Pancreas (tissue), 10 donors: ENCODE measurements at places on chromosomes 5 and 9. TPM values are rescaled to one million over a fixed set of nuclear protein-coding genes. Genes with fewer than 3 reads are reported as not detected.

DNA sequence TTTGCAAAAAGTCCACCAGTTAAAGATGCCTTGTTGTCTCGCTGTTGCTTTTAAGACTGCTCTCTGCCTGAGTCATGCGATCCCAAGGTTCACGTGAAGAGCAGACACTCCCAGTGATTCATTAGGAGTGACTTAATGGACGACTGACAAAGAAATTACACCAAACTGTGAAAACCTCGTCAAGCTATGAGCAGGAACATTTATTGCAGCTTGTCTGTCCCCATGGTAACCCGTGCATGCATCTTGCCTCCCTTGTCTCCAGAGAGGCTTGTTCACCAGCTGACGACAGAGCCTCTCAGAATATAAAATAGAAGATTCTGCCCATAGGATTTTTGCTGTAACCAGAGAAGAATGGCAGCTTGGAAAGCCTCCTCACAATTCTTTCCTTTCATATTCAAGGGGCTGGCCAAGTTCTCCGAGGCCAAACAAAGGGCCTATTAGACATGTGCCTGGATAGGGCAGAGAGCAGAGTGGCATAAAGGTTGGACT lies 352.7 kb downstream of the SPOCK1 start:
- DNase-seq = no peak

GRCh38 chr5:96115147-96115807 lies 153.6 kb upstream of the ELL2 start:
- no peak for DNase-seq

- no peak for DNase-seq
Observed at GRCh38 chr5:79503794-79504495, 10.0 kb downstream of the HOMER1 start.

DNA sequence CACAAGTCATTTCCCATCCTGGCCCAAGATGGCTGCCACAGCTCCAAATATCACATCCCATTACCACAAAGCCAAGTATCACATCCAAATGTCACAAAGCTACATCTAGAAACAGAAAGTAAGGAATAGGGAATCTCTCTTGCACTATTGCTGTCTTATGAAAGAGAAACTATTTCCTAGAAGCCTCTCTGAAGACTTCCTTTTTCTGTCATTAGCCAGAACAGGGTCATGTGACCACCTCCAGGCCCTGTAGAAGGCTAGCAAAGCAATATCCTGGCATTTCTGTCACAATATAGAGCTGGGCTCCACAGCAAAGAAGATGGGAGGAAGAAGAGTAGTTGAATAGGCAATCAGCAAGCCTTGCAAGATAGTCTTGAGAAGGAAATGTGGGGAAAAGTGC lies 99.2 kb downstream of the SH3TC2 start:
- DNase-seq = no peak

GRCh38 chr9:23736293-23736692 lies 89.7 kb downstream of the ELAVL2 start:
- DNase-seq = no peak

DNA sequence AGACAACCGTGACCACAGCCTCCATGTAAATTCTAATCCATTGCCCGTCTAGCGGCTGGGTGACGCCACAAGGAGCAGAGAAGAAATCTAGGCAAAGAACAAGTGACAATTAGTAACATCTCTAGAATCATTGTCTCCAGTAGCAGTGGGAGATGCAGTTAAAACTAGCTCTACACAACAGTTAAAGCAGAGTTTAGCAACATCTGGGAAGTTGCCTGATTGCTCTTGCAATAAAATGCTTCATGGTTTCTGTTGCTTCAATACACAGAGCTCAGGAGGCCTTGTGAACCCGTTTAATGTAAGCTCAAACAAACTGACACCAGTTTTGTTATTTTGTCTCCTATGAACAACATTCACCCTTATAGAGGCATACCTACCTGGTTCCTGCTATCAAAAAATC lies 369.8 kb upstream of the PDE4D start:
- DNase-seq = no peak

DNA sequence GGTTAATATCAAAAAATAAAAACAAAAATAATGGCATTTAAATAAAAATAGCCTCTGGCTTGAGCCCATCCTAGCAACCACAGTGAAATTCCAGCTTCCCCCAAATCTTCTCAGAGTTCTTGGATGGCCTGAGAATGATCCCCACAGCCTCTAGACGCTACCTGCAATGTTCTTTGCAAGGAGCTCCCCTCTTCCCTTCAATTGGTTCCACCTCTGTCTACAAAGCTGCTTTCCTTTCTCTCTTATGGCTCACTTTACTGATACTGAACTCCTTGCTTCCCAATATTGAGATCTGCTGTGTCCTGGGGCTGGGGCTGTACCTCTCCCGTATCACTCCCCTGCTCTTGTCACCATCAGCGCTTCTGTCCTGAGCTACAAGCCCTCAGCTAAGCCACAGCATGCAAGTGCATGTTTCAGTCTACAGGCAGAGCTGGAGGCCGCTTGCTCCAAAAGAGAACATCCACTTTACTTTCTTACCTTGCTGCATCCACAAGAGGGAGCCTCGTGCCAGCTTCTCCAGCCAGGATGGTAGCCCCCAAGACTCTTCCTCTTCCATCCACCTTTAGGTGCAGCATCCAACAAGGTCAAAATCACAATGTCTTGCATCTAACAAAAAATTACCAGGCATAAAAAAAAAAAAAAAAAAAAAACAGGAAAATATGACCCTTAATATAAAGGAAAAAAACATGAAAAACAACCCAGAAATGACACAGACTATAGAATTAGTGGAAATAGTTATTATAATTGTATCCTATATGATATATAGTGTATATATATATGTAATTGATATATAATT lies 57.4 kb upstream of the PRSS3 start:
- DNase-seq = no peak

DNA sequence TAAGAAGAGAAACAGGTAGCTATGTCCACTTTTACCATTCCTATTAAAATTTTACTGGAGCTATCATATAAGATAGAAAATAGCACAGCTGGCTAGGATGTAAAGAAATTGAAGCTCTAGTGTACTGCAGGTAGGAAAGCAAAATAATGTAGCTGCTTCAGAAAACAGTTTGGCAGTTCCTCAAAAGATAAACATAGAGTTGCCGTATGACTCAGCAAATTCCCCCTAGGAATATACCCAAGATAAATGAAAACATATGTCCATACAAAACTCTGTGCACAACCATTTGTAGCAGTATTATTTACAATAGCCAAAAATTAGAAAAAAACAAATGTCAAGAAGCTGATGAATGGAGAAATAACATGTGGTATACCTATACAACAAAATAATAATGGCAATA lies 64.6 kb upstream of the SHISAL2B start:
- no peak for DNase-seq

- DNase-seq = no peak
Observed at GRCh38 chr5:164353155-164353554, 847.7 kb downstream of the MAT2B start.

GRCh38 chr9:117917873-117918272 lies 213.7 kb downstream of the TLR4 start:
- no peak for DNase-seq

DNA sequence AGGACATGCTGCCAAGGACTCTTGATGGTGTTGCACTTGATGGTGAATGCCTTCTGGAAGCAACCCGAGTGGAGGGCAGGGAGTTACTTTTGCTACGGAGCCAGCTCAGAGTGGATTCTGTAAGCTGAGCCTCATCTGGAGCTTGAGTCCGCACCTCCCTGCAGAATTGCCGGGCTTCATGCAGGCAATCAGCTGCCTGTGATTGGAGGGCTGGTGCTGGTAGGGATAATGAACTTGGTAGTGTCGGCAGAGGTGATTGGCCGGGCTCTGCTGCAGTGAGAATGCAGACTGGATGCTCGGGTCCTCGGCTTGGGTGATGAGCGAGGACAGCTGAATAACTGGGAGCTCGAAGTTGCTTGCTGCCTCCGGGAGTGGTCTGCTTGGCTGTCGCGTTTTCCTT lies 23.1 kb downstream of the SLC25A25 start:
- DNase-seq = no peak

GRCh38 chr5:59583151-59583809 lies 310.2 kb downstream of the PDE4D start:
- DNase-seq = no peak

GRCh38 chr5:135186662-135187522 lies 152.9 kb upstream of the PITX1 start:
- no peak for DNase-seq

DNA sequence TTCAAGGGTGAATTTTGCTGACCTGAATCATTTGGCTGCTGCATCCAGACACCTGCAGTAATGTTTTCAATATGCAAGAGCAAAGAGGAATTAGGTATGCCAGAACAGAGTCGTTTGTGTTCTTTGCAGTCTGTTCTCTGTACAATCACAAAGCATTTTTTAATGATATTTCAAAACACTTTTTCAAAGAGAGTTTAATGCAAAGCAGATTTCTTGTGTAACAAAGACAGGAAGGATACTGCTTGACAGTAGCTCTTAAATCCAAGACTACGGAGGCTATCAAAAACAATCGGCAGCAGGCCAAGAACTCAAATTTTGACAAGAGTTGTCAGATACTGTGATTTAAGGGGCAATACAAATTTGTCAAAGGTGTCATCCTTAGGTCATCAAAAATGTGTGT lies 341.9 kb downstream of the GADD45G start:
- DNase-seq = no peak

- no peak for DNase-seq
Observed at GRCh38 chr5:154236536-154237375, 46.2 kb downstream of the GALNT10 start.

GRCh38 chr5:130111746-130112145 lies 207.5 kb downstream of the CHSY3 start:
- DNase-seq = no peak

DNA sequence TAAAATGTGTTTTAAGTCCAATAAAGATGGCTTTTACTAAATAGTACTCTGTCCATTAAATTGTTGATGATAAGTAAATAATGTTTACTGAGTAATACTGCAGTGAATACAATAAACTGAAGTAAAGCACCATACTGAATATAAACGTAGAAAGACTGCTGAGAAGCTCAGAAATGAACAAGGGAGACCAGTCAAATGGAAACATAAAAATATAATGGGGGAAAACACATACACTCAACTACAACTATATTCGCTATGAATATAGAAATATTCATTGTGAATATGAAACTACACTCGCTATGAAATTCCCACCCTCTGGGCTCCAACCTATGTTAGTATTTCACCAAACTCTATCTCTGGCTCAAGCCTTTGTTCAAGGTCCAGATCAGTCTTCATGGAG lies 41.9 kb upstream of the UBQLN1 start:
- DNase-seq = no peak

DNA sequence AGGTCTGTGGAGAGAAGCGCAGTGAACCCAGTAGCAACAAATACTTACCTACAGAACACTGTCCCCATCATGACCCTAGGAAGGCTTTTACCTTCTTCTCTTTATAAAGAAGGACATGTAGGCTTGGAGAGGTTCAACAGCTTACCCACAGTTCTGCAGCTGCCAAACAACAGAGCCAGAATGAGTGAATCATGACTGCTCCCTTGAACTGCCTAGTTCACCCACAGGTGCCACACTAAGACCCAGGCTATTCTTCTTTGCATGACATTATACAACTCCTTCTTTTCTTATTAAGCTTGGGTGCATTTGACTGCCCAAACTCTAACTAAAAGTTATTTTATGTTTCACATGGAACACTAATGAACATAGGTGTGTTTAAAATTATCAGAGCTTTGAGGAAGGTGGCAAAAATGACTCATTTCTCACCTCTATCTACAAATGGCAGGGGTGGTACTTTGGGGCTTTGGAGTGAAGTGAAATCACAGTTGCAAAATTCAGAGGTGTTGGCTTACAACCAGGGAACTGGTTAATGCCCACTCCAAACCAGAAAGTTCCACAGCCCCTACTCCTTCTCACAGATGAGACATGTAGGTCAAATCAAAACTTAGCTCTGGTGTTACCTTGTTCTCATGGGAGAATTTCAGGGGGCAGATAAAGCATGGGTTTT lies 201.6 kb downstream of the SEMA6A start:
- DNase-seq = no peak

DNA sequence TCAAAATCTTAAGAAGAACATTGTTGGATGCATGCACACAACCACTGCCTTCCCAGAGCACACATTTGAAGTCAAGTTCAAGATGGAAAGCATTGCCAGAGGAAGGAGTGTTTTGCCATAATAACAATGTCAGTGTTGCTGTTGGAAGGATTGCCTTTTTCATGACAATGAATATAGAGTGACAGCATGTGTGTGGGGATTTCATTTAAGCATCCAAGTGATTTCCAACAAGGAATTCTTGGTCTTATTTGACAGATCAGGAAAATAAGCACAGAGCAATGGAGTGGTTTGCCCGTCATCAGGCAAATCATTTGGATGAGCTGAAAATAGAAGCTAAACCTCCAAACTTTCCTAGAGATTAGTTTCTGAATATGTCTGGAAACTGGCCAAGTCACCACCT lies 140.0 kb upstream of the RAI14 start:
- no peak for DNase-seq

- DNase-seq = no peak
Observed at GRCh38 chr5:100800562-100800961, 102.5 kb downstream of the ST8SIA4 start.

GRCh38 chr5:171867786-171868185 lies 82.2 kb downstream of the SMIM23 start:
- DNase-seq = no peak

Gene PCDHA10
- 1.6 TPM for total RNA-seq

Gene CDC20B
- total RNA-seq = not detected

Gene SOHLH1
- not detected for total RNA-seq

Gene ST8SIA4
- 0.85 TPM for total RNA-seq

Gene FAM221B
- total RNA-seq = not detected

Gene TBC1D2
- total RNA-seq = 2.7 TPM

Gene SCGB3A2
- 0.24 TPM for total RNA-seq

Gene GABRA1
- not detected for total RNA-seq

Gene SV2C
- total RNA-seq = 0.05 TPM

Gene DIRAS2
- total RNA-seq = 0.66 TPM
